NCI-H446 (cell line): ENCODE measurements at places on chromosomes 3 and 15.

GRCh38 chr3:13768453-13768852 lies 111.4 kb downstream of the WNT7A start:
- DNase-seq, result no peak

GRCh38 chr15:101390462-101390861 lies 95.4 kb upstream of the SNRPA1 start:
- no peak for DNase-seq

DNA sequence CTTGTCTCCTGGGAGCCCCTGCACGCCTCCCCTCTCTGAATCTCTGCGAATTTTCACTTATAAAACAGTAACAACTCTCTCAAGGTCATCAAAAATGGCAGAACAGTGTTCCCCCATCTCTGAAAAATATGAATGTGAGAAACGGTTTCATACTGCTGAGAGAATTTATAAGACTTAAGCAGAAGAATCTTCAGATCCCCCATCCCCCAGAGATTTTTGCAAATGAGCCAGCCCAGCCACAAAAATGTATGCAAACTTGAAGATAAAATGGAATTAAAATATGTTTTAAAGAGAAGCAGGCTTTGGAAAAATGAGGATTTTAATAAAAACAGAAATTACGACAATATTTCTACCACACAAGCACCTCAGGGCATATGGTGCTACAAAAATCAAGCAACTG lies 173.0 kb downstream of the STT3B start:
- no peak for DNase-seq

DNA sequence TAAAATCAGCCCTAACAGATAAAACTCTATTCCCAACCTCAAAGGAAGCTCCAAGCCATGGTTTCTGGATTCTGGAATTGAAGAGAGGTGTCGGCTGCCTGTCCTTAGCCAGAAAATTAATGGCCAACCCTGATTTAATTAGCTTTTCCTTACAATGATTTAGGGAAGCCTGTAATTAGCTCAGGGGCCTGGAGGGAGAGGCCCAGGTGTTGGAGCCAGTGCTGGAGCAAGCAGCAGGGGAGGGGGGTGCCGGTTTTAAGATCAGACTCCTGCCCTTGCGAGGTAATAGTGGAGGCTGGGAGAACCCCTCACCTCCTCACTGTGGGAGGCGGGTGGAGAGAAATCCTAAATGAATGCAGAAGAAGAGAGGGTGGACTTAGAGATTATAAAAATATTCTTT lies 14.7 kb upstream of the ATP2B2 start:
- DNase-seq, result no peak

DNA sequence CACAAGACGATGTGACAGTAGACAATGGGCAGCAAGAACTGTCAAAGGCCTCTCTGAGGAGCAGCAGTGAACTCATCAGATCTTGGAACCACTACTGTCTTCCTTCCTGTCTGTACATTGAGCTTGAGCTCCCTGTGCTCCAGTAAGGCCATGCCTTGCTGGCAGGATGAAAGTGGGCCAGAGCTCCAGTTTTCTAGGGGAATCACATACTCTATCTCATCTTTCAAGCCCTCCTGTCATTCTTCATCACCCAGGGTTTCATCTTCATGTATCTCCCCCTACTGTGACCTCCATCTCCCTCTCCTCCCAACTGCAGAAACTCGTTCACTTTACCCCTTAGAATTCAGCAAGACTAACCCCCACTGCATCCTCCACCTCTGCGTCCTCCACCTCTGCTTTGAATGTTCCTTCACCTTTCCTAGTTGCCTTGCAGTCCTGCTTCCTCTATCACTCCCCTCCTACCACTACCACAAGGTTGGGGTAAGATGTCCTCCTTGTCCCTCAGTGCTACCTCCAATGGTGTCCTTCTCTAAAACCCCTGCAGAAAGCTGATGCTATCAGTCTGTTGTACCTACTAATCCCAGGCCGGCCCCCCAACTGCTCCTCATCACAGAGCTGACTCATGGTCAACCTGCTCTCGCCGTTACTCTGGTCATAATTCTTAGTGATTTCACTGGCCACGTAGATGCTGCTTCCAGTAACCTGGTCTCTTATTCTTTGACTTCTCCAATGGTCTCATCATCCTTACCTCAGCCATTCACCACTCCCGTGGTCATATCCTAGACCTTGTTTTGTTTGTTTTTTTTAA lies 22.3 kb downstream of the NKIRAS1 start:
- DNase-seq, result no peak

- no peak for DNase-seq
These were observed 18.8 kb downstream of the GNB4 start for GRCh38 chr3:179432451-179432850.
